Activated CD8-positive, alpha-beta memory T cell treated with anti-CD3 and anti-CD28 coated beads for 24 hours (primary cell): ENCODE measurements at places on chromosomes 3 and 15.
A peak's percentile ranks its signal among the peaks of the same experiment; 100 is the strongest.

GRCh38 chr3:63295806-63296205, 17.7 kb downstream of the SYNPR start:
- DNase-seq = no peak

DNA sequence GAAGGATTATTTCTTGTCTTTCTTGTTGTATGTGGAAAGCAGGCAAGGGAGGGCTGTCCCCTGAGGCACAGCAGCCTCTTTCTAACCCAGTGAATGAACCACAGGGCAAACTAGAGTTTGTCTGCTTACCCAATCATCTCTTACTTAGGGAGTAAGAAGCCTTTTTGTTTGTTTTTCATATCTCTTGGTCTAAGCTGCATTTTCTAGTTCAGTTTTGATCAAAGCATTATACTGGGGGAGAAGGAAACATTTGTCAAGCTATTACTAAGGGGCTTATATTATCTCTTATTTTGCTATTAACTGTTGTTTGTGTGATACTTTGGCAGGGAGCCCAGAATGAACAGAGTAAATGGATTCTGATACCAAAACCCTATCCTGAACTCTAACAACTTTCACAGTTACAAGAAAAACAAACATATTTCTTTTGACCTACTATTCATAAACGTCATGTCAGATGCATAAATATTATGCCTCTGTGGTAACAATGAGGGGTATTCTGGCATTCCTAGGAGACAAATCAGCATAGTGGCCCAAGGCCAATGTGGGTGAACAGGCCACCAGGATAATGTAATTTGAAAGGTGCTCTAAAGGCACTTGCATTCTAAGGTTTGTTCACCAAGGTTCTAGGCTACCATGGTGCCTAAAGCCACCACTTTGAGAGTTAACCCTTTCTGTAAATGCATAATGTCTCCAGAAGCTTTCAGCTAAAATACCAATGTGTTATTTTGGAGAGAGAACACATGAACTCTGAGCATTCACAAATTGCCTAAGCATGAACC, 271.6 kb upstream of the ZPLD1 start:
- DNase-seq = no peak

DNA sequence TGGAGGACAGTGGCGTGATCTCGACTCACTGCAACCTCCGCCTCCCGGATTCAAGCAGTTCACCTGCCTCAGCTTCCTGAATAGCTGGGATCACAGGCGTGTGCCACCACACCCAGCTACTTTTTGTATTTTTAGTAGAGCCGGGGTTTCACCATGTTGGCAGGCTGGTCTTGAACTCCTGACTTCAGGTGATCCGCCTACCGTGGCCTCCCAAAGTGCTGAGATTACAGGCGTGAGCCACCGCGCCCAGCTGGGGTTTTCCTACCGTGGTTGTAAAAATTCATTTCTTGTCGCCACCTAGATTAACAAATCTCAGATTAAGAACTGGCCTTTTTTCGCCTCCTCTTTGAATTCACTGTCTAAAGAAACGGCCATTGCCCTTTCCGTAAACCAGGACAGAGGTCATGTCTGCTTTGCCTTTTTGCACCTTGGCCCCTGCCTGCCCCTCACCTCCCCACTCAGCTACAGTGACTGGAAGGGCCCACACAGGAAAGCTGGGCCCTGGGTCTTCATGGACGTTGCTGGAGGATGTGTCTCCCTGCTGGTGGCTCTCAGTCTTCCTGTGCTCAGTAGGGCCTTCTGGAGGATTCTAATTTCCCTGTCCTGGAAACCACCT, 17.2 kb downstream of the ZNF710 start:
- DNase-seq = no peak

- peak; percentile 32 for DNase-seq
Measured at GRCh38 chr3:38579551-38580449, 69.7 kb downstream of the SCN5A start.

DNA sequence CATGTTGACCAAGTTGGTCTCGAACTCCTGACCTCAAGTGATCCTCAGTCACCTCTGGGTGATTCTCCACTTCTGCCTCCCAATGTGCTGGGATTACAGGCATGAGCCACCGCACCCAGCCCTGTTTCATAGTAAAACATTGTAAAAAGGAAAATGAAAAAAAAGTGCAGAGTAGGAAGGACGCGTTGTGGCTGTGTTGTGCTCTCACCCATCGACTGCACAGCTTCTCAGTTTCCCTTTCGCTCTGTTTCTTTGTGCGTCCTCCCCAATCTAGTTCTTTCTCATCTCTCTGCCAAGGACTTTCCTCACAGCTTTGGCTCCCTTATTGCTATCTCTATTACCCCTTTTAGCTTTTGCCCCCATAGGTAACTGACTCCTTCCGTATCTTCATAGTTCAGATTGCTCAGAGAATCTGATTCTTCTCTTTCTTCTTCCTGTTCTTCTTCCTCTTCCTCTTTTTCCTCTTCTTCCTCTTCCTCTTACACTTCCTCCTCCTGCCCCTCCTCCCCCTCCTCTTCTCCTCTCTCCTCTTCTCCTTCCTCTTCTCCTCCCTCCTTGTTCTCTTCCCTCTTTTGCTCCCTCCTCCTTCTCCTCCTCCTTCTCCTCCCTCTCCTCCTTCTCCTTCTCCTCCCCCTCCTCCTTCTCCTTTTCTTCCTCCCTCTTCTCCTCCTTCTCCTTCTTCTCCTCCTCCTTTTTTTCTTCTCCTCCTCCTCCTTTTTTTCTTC, 81.1 kb upstream of the VGLL4 start:
- no peak for DNase-seq

DNA sequence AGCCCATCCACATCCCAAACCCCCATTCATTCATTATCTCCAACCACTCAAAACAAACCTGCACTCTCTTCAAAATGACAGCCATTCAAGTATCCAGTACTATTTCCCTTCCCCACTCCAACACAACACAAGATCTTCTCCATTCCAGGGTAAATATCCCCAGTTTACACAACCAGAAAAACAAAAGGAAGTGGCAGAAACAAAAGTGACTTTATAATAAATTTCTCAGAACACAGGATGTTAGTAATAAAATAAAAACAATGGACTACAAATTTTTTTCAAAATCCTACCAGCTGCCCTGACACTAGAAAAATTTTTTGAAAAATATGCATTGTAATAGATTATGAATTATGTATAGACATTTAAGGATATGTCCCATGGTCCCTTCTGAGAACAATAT, 14.2 kb downstream of the CPA3 start:
- no peak for DNase-seq

- peak; percentile 77 for DNase-seq
Measured at GRCh38 chr15:78195735-78196201, 38.6 kb downstream of the ACSBG1 start.

DNA sequence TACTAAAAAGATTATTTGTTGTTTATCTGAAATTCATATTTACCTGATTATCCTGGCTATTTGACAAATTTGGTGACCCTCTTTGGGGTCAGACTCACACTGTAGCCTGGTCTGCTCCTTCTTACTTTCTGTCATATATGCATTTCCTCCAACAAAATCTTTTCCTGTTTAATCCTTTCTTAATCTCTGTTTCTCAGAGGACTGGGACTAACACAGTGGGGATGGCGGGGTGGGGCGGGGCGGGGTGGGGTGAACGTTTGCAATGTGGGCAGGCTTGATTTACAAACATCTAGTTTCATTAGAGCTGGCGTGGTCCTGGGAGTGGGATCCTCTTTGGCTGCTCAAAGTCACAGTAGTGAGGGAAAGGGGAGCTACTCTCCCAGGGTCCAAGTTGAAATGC, 35.3 kb upstream of the CDCP1 start:
- no peak for DNase-seq

- DNase-seq = no peak
Measured at GRCh38 chr3:117987256-117987655, 1047.4 kb downstream of the IGSF11 start.

DNA sequence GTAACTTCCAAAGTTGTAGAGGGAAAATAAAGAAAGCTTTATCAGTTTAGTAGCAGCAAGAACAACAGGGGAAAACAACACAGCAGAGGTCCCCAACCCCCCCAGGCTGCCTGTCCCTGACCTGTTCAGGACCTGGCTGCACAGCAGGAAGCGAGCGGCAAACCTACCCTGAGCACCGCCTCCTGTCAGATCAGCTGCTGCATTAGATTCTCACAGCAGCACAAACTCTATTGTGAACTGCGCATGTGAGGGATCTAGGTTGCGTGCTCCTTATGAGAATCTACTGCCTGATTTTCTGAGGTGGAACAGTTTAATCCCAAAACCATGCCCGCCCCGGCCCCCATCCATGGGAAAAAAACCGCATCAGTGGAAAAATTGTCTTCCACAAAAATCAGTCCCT, 40.3 kb downstream of the USP50 start:
- no peak for DNase-seq

DNA sequence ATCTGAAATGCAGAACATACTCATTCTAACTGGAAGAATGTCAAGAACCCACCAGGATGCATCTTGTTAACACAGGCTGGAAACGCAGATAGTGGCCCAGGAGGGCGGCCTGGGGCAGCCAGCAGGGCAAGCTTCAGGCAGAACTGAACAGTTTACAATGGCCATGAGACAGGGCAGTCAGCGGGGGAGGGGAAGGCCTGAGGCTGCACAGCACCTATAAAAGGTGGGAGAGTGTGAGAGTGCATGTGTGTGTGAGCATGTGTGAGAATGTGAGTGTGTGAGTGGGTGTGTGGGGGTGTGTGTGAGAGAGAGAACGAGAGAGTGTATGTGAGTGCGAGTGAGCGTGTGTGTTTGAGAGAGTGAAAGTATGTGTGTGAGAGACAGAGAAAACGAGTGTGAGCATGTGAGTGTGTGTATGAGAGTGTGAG, 26.8 kb upstream of the SLCO2A1 start:
- DNase-seq = no peak

- DNase-seq = no peak
Measured at GRCh38 chr3:57832900-57833313, 76.8 kb downstream of the SLMAP start.

GRCh38 chr3:49787536-49787935, 1.2 kb upstream of the IP6K1 start:
- no peak for DNase-seq

GRCh38 chr3:151687076-151687475, 46.7 kb upstream of the AADACL2 start:
- no peak for DNase-seq

DNA sequence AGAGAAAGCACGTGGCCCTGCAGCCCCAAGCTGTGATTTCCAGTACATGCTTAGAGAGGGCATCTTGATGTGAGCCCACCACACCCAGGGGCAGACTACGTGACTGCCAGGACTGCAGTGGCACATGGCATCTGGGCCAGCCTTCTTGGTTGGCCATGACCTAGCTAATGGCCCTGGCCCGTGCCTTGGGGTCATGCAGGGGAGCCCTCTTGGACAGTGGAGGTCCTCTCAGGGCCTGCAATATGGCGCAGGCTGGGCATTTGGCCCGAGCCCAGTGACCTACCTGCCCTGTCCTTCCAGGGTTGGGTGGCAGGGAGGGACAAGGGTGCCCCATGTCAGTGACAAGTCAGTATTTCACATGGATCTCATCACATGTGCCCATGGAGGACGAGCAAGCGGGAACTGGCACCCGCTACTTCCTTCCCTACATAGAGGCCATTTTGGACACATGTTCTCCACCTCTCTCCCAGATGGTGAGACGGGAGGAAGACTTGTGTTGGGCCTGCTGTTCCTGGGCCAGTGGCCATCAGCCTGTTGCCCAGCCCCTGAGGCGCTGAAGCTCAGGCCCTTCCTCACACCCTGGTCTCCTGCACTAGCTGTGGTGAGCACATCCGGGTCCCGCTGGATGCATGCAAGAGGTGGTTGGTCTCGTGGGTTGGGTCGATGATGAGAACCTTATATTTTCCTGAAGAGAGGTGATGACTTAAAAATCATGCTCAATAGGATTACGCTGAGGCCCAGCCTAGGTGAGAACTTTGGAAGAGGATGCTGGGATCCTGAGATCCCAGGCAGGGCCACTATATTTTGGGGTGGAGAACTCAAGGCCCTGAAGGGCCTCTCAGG, 195.6 kb downstream of the UBE3A start:
- peak; percentile 32 for DNase-seq

GRCh38 chr3:128316481-128316891, 150.2 kb downstream of the DNAJB8 start:
- peak; percentile 73 for DNase-seq

DNA sequence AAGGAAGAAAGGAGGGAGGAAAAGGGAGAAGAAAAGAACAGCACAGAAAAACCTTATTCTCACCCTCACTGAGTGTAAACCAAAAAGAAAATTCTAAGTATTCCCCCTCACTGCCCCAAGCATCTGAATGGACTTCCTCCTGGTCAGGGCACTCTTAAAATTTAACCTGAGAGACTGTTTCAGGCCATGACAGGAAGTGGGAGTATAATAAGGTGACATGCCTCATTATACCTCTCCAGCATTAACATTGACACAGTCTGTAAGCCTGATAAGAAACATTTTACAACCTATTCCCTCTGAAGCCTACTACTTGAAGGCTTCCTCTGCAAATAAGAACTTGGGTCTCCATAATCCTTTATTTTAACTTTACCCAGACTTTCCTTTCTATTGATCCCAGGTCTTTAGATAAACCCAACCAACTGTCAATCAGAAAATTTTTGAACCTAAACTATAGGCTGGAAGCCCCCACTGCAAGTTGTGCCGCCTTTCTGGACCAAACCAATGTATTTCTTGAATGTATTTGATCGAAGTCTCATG, 41.7 kb downstream of the SLCO2A1 start:
- no peak for DNase-seq

- no peak for DNase-seq
Measured at GRCh38 chr3:52833202-52833601, 1.6 kb downstream of the MUSTN1 start.

DNA sequence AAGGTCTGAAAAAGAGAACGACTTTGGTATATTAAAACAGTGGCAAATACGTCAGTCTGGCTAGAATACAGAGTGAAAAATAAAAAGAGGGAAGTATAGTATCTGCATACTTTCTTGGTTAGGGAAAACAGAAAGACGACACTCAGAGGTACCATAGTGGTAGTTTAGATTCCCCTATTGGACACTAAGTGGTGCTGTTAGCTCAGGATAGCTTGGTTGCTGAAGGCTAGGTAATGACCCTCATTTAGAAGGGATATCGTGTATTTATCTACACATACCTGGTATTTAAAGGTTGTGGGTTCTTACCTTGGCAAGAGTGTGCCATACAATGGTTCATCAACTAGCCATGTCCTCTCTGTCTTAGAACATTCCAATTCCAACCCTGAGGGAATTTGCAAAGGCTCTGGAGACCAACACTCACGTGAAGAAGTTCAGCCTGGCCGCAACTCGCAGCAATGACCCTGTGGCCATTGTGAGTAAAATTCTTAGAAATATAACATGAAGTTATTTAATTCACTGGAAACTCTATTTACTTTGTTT, 31.0 kb downstream of the TMOD2 start:
- no peak for DNase-seq

DNA sequence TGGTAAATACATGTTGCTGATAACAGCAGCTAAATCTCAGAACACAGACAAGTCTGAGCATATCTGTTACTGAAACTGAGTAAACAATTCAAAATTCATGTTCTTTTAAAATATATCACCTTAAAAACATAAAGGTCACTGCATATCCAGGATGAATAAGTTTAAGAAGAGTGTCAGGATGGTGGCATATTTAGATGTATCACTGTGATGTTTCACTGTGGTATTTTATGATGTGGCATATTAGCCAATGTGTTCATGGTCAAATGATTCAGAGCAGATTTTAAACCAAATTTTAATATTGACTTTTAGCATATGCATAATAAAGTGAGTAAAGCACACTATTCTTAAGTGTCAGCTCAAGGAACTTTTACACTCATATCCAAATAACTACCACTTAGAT, 346.4 kb upstream of the DPPA4 start:
- no peak for DNase-seq

- no peak for DNase-seq
Measured at GRCh38 chr15:88624156-88624970, 3.2 kb downstream of the AEN start.

GRCh38 chr3:108127301-108127988, 36.6 kb upstream of the CD47 start:
- DNase-seq = peak; percentile 78
